Placental pericyte (primary cell): ENCODE measurements at places on chromosomes 2 and 18. TPM values are rescaled to one million over a fixed set of nuclear protein-coding genes. Genes with fewer than 3 reads are reported as not detected.

The PSMA8 gene
- not detected in 2 replicates for total RNA-seq

The ZDBF2 gene
- 15.2 and 36.1 TPM in 2 replicates for total RNA-seq

The CYRIA gene
- 0.22 and 0.43 TPM in 2 replicates for total RNA-seq

The ZCCHC2 gene
- 8.0 and 9.6 TPM in 2 replicates for total RNA-seq

The ANKAR gene
- 4.6 and 6.4 TPM in 2 replicates for total RNA-seq

The SLC35G4 gene
- total RNA-seq, result 0.14 TPM in 1 of 2 replicates, not detected in the other

The FOXI3 gene
- not detected in 2 replicates for total RNA-seq

The FOXD4L1 gene
- total RNA-seq, result under 0.01 and 0.14 TPM in 2 replicates

The SP110 gene
- 17.5 and 20.6 TPM in 2 replicates for total RNA-seq

The CD207 gene
- total RNA-seq, result not detected in 2 replicates

The LOXHD1 gene
- not detected in 2 replicates for total RNA-seq

The ESCO1 gene
- 12.9 and 14.2 TPM in 2 replicates for total RNA-seq
